ENCODE measurements at places on chromosomes 2 and 18.
A peak's percentile ranks its signal among the peaks of the same experiment; 100 is the strongest.

GRCh38 chr2:158797963-158798700, 3.0 kb downstream of the DAPL1 start:
- no peak for DNase-seq

- peak; percentile 33 for DNase-seq
These were observed 14.8 kb upstream of the SLC38A11 start for GRCh38 chr2:164969909-164970690.

DNA sequence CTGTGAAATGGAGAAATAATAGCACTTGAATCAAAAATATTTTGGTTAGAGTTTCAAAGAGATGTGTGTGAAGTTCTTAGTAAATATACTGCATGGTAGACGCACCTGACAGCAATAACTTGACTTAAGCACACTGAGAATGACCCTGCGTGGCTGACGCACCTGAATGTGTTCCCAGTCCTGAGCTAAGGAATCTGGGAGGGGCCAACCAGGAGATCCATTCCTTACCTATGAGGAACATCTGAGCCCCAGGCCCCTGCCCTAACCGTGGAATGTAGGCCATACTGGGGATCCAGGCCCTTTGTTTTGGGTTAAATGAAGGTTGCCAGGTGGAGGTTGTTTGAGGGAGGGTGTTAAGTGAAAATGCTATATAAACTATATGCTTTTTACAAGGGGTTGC, 284.4 kb downstream of the RBM43 start:
- DNase-seq = no peak

GRCh38 chr18:11570073-11570588, 39.3 kb upstream of the SLC35G4 start:
- no peak for DNase-seq

- no peak for DNase-seq
These were observed 44.1 kb downstream of the MTCL1 start for GRCh38 chr18:8749492-8749891.

DNA sequence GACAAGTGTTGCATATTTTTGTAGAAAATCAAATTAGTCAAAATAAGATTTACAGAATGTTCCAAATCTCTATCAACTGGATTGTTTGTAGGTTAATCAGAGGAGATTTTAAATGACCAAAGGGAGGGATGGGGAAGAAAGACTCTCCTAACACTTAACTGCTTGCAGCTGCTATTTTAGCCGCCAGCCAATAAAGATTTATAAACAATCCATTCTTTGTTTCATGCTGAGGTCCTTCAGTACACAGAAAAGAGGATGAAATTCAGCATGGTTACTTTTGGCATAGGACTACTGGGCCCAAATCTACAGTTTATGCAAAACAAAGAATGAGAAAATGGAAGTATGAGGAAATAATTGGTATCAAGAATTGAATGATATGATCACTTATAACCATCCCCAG, 86.4 kb upstream of the FN1 start:
- DNase-seq = no peak

GRCh38 chr2:12935222-12935621, 218.5 kb downstream of the TRIB2 start:
- no peak for DNase-seq

DNA sequence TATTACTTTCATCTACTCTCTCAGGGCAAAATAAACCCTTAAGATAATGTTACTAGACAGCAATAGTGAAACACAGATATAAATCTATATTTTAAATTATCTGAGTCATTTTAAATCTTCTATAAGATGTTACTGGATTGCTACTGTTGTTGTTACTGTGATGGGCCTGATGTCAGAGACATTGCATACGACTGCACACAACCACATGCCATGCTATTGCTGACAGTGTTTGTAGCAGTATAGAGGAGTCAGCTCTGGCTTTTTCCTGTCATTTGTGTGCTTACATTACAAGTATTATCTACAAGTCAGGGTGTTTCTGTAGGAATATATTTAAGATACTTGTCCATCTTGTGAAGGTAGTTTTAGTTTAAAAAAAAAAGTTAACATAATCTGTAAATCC, 63.9 kb downstream of the CCDC148 start:
- no peak for DNase-seq

DNA sequence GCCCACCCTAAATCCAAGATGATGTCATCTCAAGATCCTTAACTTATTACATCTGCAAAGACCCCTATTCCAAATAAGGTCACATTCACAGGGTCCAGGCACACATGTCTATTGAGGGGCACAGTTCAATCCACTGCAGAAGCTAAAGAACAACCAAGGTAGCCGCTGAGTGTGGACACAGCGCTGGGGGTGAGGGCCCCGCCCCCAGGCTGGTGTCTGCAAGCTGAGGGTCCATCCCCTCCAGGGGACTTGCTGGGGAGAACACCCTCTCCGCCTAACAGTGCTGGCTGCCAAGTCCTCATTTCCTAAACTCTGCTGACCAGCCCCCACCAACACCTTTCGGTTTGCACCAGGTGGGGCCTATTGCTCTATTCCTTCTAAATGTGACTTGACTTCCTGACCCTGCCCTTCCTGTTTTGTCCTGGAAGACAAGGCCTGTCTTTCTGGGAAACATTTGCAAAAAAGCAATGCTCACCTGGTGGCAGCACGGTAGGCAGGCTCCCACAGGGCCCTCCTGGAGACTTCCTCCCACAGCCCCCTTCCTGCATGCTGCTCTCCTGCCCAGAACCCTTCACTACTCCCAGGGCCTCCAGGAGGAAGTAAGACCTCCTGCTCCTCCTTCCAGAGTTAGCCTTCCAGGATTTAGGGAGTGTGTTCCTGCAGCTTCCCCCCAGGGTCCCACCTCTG, 24.4 kb upstream of the TEX44 start:
- no peak for DNase-seq

DNA sequence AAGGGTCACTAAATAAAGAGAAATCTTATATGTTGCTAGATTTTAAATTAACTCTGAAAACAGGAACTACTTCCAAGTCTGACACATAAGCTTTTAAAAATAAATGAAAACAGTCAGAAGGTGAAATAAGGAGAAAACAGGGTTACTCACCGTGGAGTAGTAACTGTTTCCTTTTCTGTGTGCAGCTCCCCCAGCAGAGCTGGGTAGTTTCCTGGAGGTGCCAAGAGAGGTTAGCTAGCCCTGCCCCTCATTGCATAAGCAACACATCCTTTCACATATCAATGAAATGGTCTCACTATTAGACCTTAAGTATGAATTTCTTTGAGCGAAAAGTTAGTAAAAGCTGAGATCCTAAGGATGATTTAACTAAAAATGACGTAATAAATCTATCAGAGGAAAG, 54.0 kb upstream of the GPR75 start:
- DNase-seq = no peak

GRCh38 chr2:2293527-2294089, 37.5 kb downstream of the MYT1L start:
- no peak for DNase-seq

- DNase-seq = no peak
These were observed 217.7 kb upstream of the SLC35G4 start for GRCh38 chr18:11391661-11392060.

DNA sequence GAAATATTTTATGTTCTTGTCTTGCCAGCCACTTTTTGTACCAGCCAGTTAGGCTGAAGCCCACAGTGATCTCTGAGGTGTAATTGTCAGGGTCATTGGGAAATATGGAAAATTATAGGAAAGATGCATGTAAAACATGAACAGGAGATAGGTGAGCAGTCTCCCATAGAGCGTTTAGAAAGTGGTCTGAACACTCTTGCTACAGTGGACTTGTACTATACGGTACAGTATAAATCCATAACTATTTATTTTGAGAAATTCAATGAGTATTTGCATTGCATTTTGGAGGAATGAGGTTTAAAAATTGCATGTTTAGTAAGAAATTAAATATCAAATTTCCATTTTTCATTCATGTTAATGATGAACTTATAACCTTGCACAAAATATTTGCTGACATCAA, 20.8 kb upstream of the MAP4K4 start:
- no peak for DNase-seq

DNA sequence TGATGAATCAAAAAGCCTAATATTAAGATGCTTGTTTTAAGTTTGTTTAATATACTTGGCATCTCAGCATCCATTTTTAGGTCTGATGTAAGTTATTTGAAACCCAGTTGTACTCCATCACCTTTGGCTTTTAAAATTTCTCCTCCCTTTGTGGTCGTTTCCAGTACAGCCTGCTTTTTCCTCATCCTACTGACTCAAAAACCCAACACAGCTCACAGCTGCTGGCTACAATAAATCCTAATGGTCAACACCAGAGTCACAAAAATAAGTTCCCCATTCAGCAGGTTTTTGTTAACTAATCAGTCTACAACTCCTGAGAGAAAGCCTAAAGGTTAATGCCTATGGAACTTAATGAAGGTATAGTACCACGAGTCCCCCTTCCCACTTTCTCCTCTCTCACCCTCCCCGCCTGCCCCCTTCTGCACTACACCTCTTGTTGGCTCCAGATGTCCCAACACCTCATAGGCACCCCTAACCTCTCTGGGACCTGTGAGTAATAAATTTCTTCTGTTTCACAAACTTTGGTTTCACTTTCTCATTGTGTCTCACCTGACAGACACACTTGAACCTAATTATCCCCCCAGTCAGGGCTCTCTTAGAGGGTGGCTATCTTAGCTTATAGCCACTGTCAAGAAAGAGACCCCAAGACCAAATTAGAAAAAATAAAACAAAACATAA, 148.6 kb downstream of the GALNT1 start:
- no peak for DNase-seq

DNA sequence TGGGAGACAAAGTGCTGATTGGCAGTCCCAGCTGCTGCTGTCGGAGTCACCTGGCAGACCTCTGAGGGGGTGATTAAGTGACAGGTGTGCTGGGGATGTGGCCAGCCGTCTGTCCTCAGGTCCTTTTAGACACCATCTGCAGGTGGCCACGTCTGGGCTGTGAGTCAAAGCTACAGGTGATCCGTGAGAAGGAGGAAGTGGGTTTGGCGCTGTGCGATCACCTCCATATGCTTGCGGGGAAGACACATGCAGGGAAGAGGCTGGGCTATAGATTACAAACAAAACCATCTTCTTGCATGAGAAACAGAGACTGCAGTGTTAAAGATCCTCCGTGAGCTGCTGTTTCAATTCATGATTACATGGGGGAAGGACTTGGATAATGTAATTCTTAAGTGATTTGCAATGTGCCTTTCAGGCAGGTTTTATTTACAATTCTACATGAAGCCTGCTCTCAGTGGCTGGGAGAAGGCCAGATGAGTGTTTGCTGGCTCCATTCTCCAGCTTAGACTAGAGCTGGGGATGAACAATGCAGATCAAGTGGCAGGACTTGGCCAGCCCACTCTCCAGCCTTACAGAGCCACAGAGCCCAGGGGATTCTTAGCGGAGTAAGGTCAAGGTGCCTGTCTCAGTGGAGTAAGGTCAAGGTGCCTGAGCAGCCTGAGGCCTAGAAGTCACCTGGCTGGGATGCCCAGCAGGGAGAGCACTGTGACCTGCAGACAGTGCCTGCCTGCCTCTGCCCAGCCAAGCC, 87.8 kb downstream of the LYPD1 start:
- DNase-seq = no peak
